ENCODE measurements at places on chromosomes 5 and 9. TPM values are rescaled to one million over a fixed set of nuclear protein-coding genes. Genes with fewer than 3 reads are reported as not detected.

DNA sequence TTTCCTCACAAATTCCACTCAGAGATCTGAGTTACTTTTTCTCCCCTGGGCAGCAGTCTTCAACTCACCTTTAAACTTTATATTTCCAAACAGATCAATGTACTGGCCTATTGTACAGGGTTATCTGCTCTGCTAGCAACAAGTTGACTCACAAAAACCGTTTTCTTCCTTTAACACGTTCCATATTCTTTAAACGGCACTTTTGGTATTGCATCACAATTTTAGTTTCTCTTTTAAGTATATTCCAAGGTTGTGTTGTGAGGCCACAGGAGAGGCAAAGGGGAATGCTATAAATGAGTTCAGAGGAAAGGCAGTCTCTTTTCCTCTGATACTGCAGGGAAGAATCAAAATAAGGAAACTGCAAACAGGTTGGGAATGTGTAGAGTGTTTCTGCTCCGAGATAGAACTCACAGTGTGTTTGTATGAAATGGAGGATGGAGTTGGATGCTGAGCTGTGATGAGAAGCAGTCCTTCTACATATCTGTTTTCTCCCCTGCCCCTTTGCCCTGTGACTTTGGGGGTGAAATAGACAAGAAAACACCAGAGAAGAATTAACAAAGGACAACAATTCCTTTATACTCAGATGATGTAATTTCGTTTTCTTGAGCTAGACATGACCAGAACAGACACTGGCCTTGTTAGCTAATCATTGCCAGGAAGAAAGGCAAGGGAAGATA, 9.9 kb upstream of the ALDOB start:
- no peak for DNase-seq

- DNase-seq = no peak
These were observed 71.0 kb downstream of the UGCG start for GRCh38 chr9:111967621-111968020.

The PCDHB14 gene
- 5.3 TPM for total RNA-seq

The DMRT3 gene
- total RNA-seq = 0.40 TPM

DNA sequence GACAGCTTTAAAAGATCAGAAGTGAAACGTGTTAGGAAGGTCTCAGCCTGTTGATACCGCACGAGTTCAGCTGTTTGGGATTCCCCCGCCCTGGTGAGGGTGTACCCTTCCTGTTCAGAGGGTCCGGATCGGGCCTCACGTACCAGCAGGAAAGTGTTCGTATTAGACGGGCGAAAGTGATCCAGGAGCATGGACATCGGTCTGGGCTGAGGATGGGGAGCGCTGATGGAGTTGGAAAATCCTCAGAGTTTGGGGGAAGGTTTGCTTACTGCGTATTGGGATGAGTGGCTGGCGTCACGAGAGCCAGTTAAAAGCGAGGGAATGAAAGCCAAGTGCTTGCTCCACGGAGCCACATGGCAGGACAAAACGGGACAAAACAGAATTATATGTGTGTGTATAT, 47.4 kb downstream of the IRX2 start:
- DNase-seq = no peak

DNA sequence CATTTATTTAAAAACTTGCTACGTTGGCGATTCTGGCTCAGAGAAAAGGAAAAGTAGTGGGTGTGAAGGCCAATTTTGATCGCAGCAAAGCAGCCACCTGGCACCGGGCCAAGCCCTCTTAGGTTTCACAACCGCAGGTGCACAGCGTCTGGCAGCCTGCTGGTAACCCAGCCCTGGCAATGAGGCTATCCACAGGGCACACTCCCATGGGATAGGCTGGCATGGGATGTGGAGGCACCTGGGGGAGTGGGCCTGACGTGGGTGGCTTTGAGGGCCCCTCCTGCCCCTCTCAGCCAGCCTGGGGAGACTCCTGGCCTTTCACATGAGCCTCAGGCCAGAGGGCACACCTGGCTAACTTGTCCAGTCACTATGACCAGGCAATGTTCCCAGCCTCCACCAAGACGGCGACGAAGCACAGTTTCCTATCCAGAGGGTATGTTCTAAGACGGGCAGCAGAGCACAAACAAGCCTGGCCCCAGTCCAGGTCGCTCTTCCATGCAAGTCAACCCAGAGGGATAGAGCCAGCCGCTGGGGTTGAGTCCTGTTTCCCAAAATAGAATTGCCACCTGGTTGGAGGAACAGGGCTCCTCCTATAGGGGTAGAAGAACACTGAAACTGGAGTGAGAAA, 19.0 kb downstream of the CMBL start:
- peak; percentile 75 for DNase-seq

DNA sequence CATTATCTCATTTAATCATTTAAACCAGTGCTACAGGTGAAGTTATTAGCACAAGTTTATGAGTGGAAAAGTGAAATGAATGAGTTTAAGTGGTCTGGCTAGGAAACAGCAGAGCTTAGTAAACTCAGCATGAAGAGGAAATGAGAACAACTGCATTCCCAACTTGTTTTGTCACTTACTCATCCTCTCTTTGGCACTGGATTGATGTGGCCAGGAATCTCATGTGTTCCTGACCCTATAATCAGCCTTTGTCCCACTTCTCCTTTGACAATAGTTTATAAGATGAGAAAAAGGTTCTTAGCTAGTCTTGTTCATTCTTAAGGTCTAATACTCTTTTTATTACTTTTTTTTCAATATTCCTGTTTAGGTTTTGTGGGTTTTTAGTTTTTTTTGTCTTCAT, 559.2 kb upstream of the TLE4 start:
- no peak for DNase-seq

The C5orf34 gene
- 1.5 TPM for total RNA-seq

DNA sequence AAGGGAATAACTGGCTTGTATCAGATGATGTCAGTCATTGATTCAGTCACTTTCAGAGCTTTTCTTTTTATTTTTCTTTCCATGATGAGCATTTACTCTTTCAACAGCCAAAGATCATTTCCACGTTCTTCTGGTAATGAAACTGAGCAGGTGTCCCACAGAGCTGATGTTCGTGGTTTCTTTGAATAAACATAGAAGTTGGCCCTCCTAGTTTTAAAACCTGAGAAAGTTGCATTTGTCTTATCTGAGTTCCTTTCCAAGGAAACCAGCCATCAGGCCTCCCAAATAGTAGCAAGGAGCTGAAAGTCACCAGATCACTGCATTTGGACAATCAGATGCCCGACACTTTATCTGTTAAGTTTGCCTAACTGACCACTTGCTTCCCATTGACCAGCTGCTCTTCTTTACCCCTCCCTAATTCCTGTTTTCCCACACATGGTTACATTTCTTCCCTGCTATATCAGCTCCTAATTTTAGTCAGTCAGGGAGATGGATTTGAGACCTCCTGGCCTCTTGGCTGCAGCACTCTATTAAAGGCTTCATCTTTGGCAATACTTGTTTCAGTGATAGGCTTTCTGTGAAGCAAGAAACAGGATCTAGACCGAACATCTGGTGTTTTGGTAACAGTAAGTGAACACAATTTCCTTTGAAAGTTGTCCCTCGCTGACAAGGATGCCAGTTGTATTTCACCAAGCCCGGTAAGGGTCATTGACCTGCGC, 420.8 kb downstream of the CHSY3 start:
- no peak for DNase-seq

The NELFB gene
- total RNA-seq = 38.9 TPM

The OCLN gene
- total RNA-seq = 18.5 TPM

The MCC gene
- total RNA-seq = 41.9 TPM

GRCh38 chr9:14500705-14501104, 186.8 kb upstream of the NFIB start:
- no peak for DNase-seq

The ANGPTL2 gene
- total RNA-seq = 46.4 TPM

DNA sequence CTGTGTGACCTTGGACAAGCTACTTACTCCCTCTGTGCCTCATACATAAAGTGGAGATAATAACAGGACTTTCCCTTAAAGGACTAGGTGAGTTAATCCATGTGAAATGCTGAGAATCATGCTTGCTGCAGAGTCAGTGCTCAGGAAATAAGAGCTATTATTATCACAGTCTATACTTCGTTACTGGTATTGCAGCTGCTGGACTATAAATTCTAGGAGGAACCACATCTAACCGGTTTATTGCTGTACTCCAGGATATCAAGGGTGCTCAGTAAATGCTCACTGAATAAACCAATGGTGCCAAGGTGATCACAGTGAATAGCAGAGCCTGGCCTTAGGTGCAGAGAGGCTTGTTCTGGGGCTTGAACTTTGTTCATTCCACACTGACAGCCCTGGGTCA, 69.3 kb downstream of the HSPA4 start:
- DNase-seq = no peak

The PCDHGA6 gene
- total RNA-seq = 10.3 TPM

DNA sequence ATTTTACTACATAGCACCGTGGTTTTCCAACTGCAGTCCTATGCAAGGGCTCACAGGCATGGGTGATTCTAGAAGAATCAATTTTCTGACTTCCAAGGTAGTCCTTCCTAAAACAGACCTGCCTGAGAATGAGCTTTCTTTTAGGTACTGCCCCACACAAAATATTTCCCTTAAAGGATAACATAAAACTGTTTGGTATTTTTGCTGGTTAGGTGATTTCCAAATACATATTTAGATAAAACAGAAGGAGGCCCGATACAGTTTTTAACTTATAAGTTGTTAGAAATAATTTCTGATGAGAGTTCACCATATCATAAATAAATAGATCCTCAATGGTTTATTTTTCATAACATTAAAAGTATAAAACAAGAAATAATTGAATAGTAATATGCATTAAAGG, 46.4 kb downstream of the COX7C start:
- no peak for DNase-seq

DNA sequence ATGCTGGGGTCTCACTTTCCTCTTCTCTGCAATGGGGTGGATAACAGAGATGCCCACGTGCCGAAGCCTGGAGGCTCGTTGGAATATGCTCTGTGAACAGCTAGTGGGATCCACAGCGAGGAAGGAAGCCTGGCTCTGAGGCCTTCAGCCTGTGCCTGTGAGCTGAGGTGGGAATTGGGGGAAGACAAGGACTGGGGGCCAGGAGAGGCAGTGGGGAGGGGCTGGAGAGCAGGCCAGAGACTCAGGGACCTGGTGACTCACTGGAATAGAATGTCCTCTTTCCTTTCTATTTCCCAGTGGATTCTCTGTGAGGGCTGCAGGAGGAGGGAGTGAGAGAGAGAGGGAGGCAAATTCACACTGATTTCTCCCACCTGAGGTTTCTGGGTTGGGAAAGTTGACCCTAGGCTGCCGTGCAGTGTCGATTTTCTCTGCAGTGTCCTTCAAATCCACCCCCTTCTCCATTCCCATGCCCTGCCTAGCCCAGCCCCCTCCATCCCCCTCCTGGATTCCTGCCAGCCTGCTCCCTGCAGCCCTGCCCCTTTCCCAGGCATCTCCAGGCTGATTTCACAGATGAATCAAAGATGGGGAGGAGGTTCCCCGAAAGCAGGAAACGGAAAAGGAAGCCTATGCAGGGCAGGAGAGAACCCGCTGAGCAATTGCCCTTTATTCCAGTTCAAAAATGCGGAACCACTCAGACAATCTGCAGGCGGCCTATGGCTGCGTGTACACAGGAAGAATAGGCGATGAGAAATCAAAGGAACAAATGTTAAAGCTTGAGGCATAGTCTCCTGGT, 1.4 kb upstream of the SPAAR start:
- peak; percentile 88 for DNase-seq

DNA sequence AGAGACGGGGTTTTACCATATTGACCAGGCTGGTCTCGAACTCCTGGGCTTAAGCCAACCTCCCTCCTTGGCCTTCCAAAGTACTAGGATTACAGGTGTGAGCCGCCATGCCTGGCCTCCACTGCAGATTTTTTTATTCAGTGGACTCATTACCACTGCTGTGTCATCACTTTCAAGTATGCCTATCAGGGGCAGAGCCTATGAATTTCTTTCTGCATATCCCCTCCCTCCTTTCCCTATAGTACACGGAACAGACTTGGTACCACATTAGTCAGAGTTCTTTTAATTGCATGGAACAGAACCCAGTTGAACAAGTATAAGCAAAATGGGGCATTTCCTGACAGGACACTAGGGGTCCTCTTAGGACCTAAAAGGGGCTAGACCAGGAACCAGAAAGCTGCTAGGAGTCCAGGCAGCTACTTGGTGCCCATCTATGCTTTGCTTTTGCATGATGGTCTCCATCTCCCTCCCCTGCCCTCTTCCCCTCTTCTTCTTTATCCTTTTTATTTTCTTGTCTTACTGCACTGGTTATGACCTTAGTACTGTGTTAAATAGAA, 5.8 kb downstream of the BSPRY start:
- DNase-seq = no peak

DNA sequence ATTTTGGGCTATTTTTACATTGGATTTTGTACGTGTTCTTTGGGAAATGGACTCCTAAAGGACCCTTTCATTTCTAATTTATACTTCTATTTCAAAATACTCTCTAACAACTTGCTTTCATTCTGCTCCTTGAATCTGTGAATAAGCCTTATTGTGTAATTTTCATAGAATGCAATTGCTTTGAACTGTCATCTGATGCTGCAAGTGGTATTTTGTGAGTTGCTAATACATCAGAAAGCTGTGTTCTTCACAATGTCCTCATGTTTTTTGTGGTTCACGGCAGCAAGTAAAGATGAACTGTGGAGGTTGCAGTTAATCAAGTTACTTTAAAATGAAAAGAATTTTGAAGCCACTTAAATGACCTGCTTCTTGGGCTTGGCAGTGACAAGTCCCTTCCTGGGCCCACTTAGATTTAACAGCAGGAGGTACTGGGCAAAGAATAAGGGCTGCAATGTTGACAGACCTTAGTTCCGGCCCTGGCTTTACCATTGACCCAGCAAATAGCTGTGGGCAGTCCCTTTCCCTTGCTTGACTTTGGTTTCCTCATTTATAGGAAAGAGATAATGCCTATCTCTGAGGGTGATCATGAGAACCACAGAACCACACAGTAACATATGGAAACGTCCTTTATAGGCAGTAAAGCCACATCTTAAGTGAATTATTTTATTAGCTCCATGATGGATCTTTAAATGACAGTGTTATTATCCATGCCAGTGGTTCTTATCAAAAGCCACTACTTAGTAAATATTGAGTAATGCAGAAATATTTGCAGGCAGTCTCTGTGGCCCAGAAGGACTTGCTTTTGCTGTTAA, 54.8 kb downstream of the IQGAP2 start:
- no peak for DNase-seq

The IFNA21 gene
- not detected for total RNA-seq

GRCh38 chr5:160155017-160155750, 35.9 kb upstream of the PWWP2A start:
- no peak for DNase-seq

DNA sequence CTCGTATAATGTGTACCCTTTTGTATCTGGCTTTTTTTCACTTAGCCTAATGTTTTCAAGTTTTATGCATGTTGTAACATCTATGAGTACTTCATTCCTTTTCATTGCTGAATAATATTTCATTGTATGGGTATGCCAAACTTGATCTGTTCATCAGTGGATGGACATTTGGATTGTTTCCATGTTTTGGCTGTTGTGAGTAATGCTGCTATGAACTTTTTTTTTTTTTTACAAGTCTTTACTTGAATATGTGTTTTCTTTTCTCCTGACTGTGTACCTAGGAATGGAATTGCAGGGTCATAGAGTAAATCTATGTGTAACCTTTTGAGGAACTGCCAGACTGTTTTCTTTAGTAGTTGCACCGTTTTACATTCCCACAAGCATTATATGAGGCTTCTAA, 52.4 kb downstream of the MTREX start:
- DNase-seq = no peak

Data from sciatic nerve (tissue), 2 donors.